ENCODE measurements at places on chromosomes 5 and 9.

DNA sequence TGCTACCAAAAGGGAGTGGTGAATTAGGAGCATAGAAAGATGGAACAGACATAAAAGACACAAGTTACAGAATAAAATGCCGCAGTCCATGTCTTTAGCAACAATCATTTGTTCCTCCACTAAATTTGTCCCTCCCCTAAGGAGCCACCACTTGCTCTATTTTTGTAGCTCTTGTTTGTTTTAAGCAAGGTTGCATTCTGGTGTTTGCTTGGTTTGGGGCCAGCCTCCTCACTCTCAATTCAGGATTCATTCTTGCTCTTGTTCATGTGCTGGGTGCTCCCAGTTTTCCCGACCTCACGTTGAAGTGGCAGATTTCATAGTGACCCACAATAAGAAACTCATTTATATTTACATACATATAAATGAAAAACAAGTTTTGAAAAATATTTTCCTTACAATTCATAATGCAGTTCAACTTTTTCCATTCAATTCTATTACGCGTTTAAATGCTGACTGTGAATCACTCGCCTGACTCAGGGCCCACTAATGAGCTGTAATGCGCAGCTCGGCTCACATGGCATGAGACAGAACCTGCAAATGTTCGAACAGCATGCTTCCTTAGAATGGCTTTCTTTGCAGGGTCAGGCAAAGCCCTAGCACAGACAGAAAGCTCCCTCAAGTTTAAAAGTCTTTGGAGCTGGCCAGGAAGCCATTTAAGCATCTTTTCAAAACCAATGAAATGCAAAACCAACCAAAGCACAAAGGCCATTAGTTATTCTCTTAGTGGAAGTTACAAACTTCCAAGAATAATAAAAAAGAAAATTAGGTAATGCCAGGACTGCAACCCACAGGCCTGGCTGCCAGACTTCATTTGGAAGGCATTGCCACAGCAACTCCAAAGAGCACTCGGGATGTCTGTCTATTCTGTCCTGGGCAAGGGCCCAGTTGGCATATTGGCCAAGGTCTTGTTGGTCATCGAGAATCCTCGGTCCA is 41.7 kb downstream of the RETREG1 start:
- no peak for DNase-seq

DNA sequence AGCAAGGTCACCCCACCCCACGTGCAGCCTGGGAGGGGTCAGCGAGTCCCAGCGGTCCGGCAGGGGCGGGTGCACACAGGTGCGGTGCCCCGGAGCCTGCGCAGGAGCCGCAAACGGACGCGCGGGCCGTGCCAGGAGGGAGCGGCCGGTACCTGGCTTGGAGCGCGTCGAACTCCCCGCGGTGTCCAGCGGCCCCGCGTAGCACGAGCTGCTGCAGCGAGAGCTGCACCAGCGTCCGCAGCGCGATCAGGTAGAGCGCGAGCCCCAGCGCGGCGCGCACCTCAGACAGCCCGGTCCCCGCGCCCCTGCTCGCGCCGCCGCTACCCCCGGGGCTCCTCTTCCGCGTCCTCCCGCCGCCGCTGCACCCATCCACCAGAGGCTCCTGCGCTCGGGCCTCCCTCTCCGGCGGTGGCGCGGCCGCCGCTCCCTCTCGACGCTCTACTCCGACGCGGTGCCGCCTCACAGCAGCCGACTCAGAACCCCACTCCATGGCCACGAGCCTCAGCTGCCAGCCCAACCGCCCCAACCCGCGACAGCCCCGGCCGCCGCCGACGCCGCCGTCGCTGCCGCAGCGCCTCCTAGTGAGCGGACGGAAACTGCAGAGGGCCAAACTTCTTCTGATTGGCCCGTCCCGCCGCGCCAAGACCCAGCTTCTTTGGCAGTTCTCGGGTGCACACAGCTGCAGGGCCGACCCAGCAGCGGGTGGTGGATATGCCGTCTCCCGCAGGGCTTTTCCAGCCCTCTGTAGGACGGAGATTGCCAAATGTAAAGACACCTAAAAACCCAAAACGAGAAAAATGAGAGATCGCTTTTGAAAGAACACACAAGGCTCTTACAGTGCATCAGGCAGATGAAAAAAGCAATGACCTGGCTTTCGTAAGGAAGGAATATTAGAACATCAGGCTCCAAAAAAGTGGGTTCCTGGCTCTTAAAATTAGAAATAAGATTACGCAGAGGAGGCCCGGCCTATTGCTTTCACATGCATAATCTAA is at the start of gene ERMP1:
Gene ERMP1 (minus strand): TSS at position 580 of the 992 bp plus-strand sequence. CDS start 90 bp downstream, at position 490.
- peak; percentile 56 for DNase-seq

DNA sequence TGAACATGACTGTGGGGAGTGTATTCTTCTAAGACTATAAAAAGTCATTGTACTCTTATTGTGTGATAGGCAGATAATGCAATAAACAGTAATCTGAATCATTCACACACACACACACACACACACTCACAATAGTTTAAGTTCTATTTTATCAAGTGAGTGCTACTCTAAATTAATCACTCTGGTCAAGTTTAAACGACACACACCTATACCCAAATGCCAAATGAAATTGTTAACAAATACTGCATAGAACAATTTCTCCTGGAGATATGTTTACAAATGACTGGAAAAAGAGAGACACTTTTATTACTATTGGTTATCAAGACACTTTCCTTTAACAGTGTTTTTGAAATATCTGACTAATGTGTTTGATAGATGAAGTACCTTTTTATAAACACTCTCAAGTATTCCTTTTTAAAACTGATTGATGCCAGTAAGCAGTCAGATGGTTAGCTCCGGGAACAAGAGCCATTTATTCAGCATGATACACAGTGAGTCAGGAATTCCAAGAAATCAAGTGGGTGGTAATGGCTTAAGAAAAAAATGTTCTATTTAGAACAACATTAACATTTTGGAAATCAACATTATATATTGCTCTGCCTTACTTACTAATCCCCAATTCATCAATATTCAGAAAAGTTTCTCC is 521.6 kb upstream of the ST8SIA4 start:
- DNase-seq: no peak

DNA sequence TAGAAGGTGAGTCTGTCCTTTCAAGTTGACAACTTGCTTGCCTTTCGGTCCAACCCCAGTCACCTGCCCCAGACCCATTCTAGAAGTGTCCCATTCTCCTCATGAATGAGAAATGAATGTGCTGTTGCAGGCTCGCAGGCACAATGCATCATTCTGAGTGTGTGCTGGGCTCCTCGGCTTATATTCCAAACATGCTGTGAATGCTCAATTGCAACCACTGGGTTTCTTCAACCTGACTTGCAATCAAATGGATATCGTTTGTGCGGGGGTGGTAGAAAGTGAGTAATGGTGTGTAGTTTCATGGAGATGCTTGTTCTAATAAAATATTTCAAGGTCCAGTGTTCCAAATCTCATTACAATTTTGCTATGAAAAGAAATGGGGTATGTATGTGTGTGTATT is 256.6 kb upstream of the IL12B start:
- DNase-seq: no peak

GRCh38 chr9:129319938-129320481 is 141.9 kb upstream of the IER5L start:
- no peak for DNase-seq

GRCh38 chr5:32507738-32508434 is 63.3 kb upstream of the ZFR start:
- no peak for DNase-seq

DNA sequence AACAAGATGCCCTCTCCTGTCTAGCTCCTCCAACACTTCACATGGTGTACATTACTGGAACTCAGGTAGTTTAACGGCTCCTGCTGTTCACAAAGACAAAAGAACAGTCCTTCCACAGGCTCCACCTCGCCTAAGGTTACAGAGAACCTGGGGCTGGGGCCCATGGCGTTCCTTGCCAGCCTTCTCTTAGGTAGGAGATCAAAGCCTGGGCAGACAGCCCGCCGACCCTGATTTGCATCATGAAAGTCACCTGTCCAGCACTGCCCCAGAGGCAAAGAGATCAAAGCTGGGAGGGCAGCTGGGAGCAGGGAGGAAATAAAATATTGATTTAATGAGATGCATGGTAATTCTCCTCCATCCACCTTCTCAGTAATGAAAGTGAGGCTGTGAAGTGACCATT is 115.0 kb upstream of the SLIT3 start:
- DNase-seq: no peak

GRCh38 chr9:108272349-108272899 is 583.4 kb downstream of the ACTL7B start:
- no peak for DNase-seq

DNA sequence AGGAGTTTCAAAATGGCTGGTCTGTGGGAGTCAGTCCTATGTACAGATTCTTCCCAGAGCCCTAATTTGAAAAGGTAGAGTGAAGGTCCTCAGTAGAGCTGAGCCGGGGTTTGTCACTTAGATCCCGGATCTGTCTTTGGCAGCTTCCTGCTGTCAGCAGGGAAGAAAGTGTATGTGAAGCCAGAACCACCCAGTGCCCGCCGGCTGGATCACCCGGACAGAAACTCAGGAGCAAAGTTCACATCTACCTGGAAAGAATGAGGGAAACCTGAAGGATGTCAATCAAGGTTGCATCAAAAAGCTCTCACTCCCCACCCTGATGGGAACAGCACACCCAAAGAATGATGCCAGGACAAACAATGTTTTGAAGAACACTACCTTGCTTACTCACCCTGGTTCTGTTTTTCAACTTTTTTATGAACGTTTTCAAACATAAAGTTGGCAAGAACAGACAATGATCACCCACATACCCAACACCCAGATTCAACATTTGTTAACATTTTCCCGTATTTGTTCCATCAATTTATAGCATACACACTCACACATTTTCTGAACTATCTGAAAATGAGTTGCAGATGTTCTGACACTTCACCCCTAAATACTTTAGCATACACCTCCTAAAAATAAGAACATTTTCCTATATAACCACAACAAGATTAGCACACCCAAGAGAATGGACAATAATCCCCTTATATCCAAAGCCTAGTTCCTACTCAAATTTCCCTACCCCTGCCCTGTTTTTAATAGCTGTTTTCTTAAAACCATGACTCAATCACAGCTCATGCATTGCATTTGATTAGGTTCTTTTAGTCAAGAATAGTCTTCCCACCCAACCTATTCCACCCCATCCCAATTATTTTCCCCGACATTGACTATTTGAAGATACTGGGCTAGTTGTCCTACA is 133.9 kb downstream of the LHFPL2 start:
- DNase-seq: no peak

DNA sequence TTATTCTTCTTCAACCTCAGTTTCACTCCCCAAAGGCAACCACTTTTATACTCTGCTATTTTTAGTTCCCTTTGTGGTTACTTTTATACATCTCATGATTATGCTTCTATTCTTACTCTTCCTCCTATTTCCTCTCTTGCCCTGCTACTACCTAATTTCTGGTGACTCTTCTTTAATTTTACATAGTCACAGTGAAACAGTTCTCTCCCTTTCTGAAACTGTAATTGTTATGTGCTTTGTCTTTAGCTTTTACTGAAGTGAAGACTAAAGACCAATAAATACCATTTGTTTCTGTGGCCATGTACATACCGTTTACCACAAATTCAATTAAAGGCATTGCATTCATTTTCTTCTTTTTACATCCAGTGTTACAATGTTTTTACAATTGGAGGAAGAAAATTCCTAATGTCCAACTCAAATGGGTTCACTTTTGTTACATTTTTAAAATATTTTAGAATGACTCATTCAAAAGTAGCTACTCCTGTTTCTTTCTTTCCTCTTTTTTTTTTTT is 410.6 kb downstream of the PSAT1 start:
- no peak for DNase-seq

- peak; percentile 32 for DNase-seq
Observed at GRCh38 chr9:95131023-95131943, 186.2 kb downstream of the FANCC start.

DNA sequence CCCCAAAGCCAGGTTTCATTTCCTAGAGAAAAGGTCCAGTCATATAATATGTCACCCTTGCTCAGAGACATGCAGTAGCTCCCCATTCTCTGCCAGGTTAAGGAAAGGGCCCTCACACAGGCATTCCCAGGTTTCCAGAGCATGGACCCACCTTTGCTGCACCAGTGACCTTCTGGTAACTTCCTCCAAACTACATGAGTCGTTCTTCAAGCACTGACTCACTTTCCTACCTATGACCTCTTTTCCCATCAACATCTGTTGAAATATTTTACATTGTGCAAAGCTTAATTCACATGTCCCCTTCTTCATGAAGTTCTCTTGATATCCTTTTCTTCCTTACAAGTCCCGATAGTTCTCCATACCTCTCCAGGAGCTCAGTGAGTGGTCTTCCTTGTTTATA is 25.9 kb downstream of the SH3TC2 start:
- no peak for DNase-seq

DNA sequence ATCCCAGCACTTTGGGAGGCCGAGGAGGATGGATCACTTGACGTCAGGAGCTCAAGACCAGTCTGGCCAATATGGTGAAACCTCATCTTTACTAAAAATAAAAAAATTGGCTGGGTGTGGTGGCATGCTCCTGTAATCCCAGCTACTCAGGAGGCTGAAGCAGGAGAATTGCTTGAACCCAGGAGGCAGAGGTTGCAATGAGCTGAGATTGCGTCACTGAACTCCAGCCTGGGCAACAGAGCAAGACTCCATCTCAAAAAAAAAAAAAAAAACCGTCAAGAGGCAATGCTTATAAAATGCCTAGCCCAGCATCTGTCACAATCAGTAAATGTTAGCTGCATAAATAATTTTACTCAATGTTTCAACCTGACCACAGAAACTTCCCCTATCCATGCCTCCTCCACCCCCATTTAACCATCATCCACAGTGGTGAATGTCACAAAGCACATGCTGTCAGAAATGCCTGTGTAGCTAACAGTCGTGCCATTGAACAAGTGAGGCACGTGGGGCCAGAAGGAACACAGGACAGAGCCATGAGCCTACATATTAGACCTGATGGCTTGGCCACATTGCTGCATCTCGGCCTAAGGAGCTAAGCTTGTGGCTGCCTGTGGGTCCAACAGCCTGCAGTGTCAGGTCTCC is 16.8 kb upstream of the TCOF1 start:
- DNase-seq: no peak

DNA sequence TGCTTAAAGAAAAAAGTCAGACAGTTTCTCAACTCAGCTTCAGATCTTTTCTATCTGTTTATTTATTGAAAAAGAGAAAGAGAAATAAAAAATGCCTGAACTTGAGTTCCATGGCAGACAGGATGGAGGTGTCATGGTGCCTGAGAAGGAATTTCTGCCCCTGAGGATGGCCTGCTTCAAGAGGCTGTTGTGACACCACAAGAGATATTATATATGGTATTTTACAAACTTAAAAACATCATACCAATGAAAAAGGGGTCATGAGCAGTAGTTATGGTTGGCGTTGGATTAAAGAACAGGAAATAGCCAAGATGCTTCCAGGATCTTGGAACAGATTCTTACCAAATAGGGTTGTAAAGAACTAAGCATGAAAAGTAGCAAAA is 344.6 kb downstream of the GLIS3 start:
- DNase-seq: no peak

Data from NCI-H2107 (cell line).